RPMI7951 (cell line): ENCODE measurements at places on chromosomes 16 and 17.

- DNase-seq = peak; percentile 78
Measured at GRCh38 chr17:75896415-75897159, at the start of gene TRIM65. Gene TRIM65, minus strand, starts transcription at chr17:75896951. Its CDS starts 14 bp downstream, at chr17:75896937.

GRCh38 chr17:58268326-58268725 is 12.4 kb downstream of the MPO start:
- DNase-seq = no peak

- no peak for DNase-seq
Measured at GRCh38 chr17:43578404-43578698, 32.2 kb upstream of the ETV4 start.

DNA sequence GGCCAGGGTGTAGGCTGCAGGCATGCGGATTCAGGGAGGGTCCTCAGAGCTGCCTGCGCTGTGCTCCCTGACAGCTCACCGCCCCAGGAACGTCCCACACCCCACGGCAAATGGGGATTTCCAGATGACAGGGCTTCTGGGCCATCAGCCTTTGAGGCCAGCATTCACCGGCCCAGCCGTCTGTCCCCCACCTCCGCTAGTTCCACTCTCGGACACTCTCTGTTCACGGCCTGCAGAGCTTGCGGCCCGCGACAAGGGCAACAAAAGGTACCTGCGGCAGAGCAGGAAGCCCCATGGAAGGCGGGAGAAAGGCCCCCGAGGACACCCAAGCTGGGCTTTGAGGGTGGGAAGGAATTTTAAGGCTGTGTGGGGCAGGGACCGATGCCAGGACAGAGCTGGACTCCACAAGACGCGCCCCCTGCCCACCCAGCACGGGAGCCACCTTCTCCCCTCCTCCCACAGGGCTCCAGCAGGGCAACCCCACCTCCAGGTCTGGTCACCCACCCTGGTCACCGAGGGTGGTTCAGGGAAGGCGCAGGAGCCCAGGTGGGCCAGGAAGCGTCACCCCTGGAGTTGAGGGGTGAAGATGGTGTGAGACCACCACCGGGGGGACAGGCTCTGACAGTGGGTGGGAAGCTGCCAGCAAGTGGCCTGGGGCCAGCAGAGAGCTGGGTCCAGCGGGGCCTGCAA is 5.6 kb upstream of the CYBA start:
- DNase-seq = no peak

- DNase-seq = no peak
Measured at GRCh38 chr17:7203391-7203790, 16.2 kb downstream of the DLG4 start.

DNA sequence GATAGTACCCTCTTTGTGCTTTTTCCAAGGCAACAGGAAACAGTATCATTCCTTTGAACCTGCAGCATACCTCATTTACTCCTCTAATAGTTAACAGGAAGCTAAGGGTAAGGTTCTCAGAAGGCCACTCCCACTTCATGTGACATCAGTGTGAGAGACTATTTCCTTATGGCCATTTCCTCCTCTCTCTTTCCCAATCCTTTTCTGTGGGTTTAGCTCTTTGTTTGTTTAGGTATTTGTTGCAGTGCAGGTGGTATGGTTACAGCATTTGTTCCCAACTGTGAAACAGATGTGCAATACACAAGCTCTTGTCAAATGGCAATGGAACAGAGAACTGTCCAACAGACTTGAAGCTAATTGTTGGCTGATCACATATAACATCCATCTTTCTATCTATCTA is 14.7 kb downstream of the TMC5 start:
- DNase-seq = no peak

DNA sequence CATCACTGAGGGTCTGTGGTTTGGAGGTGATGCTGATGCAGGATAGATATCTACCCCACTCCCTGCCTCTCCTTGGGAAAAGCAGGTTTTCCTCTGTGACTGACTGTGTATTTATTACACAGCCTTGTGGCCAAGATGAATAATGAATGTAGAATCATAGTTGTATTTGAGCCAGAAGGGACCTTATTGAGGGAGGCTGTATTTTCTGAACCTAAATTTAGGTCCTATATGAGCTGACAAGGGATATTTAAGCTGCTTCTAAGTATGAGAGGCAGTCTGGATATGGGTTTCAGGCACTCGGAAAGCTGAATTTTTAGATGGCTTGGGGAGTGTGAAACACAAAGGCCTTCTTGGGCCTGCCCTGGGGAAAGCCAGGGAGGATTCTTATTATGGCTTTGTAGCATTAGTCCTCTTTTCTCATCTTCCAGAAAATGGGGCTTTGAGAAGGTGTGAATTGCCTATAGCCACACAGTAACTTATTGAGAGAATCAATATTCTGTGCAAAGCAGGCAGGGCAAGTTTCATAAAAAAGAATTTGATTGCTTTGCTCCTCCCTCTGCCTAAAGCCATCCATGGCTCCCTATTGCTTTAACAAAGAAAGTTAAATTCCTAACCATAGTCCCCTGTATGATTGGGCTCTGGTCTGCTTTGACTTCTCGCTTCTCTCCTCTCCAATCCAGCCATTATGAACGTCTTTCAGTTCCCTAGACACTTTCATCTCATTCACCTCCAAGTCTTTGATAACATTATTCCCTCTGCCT is 144.8 kb downstream of the SHISA9 start:
- DNase-seq = no peak

GRCh38 chr17:17813055-17813724 is 23.6 kb downstream of the SREBF1 start:
- DNase-seq = no peak

DNA sequence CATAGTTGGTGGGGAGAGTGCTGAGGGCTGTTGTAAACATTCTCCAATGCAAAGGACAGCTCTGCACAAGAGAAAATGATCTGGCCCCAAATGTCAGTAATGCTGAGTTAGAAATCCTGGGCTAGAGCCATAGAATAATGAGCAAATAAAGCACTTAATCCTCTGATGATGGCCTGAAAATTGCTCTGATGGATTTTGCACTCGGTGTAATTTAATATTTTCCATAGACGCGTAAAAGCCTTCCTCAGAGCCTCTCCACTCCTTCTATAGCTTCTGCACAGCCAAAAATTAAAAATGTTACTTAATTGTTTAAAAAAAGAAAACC is 23.7 kb downstream of the FAM20A start:
- no peak for DNase-seq

DNA sequence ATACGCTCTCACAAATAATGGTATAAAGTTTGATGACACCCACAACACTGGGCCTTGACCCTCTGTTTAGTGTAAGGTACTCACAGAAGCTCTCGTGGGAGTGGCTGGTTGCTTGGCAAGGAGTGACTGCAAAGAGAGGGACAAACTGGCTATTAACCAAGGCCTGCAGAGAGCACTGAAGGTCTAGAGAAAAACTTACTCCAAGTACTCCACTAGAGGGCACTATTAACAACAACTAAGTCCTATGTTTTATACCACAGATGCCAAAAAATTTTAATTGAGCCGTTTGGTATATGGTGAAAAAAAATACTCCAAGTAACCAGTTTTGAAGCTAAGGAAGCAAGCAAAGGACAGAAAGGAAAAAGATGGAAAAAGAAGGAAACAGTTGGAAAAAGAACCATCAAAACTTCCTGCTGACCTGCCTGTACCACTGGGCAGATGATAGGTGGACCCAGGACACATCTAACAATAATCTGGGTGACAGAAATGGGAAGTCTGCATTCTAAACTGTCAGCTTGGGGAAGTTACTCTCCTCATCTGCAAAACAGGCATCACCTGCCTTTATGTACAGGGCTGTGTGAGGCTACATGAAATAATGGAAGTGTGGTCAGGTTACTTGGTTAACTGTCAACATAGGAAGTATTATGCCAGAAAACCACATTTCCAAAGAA is 23.2 kb downstream of the DYNC1LI2 start:
- DNase-seq = peak; percentile 69

- no peak for DNase-seq
Measured at GRCh38 chr17:49508866-49509587, 13.9 kb downstream of the NGFR start.

- DNase-seq = no peak
Measured at GRCh38 chr16:85181739-85182129, 69.5 kb upstream of the CIBAR2 start.

- no peak for DNase-seq
Measured at GRCh38 chr16:31061813-31062440, 12.1 kb downstream of the ZNF668 start.

GRCh38 chr17:35164716-35165115 is 17.1 kb downstream of the UNC45B start:
- DNase-seq = no peak

GRCh38 chr16:63361032-63361624 is 1324.9 kb upstream of the CDH8 start:
- DNase-seq = peak; percentile 56

- no peak for DNase-seq
Measured at GRCh38 chr16:87047221-87048037, 269.8 kb downstream of the C16orf95 start.

- DNase-seq = no peak
Measured at GRCh38 chr16:60485872-60486489, 1550.3 kb downstream of the CDH8 start.

GRCh38 chr16:20879175-20880040 is 20.8 kb downstream of the DCUN1D3 start:
- DNase-seq = peak; percentile 49

GRCh38 chr17:59433586-59433985 is 102.1 kb downstream of the YPEL2 start:
- DNase-seq = no peak
